Foreskin keratinocyte (primary cell): ENCODE measurements at places on chromosomes 1 and 21.

DNA sequence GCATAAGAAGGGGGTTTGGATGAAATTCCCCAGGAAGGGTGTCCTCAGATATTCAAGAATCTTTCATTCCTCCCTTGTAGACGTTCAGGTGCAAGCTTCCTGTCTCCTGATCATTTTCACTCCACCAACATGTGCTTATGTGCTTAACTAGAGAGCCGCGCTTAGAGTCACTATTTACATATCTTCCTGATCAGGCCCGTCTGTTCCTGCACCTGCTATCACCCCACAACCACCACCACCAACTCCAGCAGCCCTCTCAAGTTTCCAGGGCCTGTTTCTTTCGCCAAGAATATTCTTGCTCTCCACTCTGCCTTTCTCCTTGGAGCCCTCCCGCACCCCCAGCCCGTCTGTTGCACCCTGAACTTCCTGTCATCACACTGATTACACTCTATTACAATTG is 113.4 kb downstream of the SPSB1 start:
- DNase-seq: no peak

- no peak for DNase-seq
Measured at GRCh38 chr1:176110203-176110602, 96.9 kb downstream of the COP1 start.

DNA sequence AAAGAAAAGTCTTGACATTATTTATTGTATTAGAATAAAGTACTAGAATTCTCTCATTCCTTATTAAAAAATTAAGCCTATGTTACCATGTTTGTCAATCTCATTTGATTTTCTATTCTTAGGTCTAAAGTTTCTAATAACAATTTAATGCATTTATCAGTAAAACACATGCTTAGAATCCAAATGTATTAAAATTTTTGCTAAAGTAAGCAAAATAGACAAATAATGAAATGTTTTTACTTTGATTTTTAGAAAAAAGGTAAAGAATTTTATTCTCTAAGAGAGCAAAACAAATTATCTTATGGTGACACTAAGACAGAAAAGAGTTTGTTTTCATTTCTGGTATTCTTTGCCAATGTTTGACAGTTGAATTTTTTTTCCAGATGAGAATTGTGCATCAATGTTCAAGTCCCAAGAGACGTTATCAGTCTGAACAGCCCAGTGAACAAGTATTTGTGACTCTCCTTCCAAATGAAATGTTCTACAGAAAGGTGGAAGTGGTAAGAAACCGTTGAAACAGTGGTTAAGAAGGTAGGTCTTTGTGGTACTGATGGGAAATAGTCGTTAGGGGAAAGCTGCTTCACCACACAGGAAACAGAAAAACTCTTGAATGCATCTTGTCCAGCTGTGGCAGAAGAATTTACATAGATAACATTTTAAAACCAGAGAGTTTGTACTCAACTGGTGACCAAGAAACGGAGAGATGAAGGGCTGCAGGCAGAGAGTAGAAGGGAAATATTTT is 402.5 kb downstream of the PTPRC start:
- DNase-seq: no peak

- no peak for DNase-seq
Measured at GRCh38 chr1:6239950-6240768, 3.8 kb upstream of the HES3 start.
